ENCODE measurements at places on chromosomes 2 and 18.

DNA sequence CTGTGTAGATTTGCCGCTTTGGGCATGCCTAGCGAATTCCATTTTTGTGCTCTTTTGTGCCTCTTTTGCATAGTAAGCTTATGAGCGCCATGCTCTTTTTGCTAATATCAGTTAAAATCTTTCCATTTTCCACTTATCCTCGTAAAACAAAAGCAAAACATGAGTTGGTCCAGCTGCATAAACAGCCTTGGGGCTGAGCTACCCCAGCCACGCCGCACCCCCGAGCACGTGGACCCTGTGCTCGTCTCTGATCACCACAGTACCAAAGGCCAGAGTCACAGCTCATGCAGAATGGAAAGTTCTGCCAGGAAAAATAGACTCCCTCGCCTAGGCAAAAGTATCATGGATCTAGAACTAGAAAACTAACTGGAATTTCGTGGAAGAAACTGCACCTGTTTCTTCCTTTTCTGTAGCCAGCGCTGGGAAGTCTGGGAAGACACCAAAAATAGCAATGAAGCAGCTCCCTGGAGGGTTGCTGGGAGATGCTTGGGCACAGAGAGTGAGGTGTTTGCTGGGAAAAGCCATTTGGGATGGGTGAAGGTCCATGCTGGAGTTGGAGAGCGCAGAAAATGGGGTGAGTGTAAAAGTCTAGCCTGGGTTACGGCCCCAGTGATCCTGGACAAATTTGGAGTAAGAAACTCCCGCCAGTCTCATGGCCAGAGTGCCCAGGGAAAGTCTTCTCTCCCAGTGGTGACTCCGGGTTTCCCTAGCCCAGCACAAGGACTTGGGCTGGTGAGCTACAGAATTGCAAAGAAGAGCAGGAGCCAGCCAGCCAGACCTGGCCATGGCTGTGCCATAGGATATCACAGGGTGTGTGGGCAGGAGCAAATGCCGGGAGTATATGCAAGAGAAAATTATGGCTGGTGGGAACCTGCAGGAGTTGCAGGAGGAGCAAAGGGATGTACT, 218.4 kb downstream of the GBX2 start:
- no peak for DNase-seq

DNA sequence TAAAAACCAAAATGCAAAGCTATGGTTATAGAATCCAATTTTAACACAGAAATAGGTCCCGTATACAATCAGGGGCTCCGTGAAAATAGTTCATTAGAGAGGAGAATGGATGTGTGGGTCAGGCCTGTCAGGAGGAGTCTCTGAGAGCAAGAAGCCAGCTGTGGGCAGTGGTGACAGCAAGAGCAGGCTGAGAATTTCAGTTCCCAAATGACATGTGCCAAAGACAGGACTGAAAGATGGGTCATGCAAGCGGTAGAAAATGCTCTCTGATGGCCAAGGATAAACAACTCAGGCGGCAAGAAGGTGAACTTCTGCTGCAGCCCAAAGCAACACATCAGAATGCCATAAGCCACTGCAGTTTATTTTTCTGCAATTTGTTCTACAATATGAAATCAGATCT, 100.4 kb downstream of the CCDC141 start:
- no peak for DNase-seq

DNA sequence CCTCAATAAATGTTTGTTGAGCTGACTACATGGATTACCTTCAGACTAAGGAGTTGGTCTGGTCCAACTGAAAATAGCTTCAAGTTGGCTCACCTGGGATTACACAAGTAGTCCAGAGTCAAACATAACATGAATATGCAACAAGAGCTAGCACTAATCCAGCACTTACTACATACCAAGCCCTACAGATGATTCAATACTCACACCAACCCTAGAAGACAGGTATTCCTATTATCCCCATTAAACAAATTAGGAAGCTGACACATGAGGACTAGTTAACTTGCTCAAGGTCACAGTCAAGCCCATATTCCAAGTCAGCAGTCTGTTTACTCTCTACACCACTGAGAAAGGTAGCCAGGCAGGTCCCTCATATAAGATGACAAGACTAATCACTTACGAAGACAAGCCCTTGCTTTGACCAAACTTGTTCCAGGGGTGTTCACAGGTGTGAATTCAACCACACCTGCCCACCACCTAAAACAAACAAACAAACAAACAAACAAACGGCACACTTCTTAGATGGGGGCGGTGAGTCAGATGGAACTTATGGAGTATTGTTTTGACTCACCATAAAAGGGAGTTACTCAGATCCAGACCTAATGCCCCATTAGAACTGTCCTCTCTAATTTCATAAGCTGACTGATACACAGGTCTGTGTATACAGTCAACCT, 29.1 kb downstream of the TMEM131 start:
- DNase-seq: peak; percentile 31

- no peak for DNase-seq
Observed at GRCh38 chr2:156486614-156487013, 50.4 kb downstream of the GPD2 start.

- no peak for DNase-seq
Observed at GRCh38 chr2:195486987-195487644, 169.9 kb upstream of the SLC39A10 start.

DNA sequence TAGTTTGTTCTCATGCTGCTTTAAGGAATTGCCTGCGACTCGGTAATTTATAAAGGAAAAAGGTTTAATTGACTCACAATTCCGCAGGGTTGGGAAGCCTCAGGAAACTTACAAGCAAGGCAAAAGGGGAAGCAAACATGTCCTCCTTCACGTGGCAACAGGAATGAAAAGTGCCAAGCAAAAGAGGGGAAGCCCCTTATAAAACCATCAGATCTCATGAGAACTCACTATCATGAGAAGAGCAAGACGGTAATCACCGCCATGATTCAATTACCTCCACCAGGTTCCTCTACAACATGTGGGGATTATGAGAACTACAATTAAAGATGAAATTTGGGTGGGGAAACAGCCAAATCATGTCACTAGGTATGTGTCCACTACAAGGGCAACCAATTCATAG, 53.9 kb downstream of the MAP4K3 start:
- no peak for DNase-seq

GRCh38 chr2:201854221-201854801, 48.0 kb downstream of the CDK15 start:
- no peak for DNase-seq

GRCh38 chr18:10057894-10058791, 144.3 kb downstream of the VAPA start:
- DNase-seq: no peak

- no peak for DNase-seq
Observed at GRCh38 chr2:46801731-46802664, 113.6 kb downstream of the MCFD2 start.

DNA sequence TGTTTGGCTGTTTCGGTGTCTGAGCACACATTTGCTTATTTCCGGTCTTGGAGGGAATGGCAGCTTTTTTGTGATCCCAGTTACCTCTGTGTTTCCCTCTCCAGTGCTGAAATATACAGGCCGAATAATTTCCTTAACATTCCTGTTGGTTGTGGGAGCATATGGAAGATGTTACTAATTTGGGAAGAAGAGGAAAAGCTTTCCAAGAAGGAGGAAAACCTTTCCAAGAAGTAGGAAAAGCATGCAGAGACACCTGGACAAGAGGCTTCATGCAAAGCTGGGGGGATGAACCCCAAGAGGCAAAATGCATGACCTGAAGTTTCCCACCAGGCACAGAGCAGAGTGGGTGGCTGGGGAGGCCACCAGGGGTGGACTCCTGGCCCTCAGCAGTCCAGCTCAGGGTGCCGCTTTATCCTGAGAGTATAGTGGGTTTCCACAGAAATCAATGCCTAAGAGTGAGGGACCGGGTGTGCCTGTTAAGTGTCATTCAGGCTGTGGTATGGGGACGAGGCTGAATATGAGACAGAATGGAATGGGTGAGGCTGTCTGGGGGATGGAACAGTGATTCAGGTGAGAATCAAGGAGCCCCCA, 25.5 kb upstream of the GNAL start:
- no peak for DNase-seq

- DNase-seq: no peak
Observed at GRCh38 chr18:6249170-6249569, 165.5 kb downstream of the L3MBTL4 start.

DNA sequence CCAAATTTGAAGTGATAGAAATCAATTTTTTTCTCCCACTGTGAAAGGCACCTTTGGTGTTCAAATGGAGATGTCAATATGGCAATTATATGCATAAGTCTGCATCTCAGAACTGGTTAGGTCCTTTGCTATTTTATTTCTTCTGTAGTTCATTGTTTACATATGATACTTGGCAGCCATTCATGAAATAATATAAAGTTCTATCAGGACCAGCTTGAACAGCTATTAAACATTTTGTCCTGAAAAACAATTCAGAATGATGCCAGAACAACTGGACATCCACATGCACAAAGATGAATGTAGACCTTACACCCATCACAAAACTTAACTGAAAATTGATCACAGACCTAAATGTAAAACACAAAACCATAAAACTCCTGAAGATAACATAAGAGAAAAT, 41.8 kb upstream of the ARHGAP28 start:
- DNase-seq: no peak

- DNase-seq: no peak
Observed at GRCh38 chr2:86298411-86299390, 38.7 kb downstream of the REEP1 start.

DNA sequence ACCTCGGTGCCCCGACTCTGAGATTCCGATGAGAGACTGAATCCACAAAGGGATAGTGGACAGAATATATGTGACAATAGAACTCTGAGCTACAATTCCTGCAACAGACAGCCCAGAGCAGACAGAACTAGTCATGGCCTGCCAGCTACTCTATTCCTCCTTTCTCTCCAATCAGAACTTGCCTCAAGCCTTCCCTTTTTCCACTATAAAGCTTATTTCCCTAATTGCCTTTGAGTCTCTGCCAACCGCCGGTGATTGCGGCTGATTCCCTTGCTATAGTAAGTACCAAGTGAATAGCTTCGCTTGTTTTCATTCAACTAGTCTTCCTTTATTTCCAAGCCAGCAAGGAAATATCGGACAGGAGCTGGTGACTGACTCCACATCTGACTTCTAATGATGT, 96.8 kb downstream of the DSC3 start:
- DNase-seq: peak; percentile 18

DNA sequence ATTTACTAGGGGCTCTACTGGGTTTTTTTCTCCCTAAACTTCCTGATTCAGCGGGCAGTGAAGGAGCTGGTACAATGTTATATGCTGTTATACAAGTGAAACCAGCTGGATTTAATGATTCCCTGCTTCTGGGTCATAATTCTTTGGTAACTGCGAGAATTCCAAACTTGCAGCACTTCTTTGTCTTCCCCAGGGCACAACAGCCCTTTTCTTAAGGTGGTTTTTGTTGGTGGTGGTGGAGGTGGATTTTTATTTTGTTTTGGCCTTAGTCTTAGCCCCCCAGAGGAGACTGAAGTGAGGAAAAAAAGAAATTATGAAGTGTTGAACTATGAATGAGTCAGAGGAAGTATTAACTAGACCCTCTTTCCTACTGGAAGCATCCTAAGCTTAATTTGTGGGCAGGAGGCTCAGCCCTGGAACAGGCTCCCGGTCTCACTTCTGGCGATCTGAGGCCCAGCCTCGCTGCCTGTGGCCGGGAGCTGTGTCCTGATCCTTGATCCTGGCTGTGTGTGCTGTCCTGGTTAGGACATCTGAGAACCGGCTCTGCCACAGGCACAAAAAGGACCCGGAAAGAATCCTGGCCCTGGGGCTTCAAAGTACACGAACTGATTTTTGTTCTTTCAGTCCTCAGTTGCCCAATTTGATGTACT, 141.9 kb downstream of the LYPD6B start:
- DNase-seq: no peak

- DNase-seq: no peak
Observed at GRCh38 chr2:138470941-138471340, 30.6 kb upstream of the SPOPL start.

DNA sequence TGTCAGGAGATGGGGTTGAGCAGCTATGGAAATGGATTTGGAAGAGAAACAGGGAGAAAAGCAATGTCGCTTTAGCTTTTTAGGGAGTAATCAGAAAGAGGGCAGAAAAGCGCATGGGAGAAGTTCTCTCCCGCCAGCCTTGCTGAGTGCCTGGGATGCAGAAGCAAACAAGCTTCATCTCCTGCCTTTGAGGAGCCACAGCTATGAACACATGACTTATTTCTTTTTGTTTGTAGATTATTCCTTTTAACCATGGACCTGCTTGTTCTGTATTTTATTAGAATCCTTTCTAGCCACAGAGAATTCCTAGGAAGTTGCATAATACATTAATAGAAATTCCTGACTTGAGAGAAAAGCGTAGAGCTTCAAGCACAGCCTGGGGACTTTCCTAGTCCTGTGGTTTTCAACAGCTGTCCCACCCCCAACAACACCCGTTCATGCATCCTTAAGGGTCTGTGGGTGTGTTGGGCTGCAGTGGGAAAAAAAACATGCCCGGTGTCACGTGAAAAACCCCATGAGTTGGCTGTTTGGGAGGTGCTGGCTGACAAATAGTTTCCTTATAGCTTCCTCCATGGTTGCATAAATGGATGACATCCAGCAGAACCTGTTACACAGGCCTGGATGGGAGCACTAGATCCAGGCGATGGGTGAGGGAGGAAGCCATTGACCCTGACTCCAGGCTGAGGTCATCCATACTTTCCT, 14.9 kb downstream of the SLC9A4 start:
- DNase-seq: peak; percentile 73

- no peak for DNase-seq
Observed at GRCh38 chr18:24740829-24741228, 280.4 kb downstream of the HRH4 start.

GRCh38 chr2:134244587-134244986, 9.3 kb upstream of the MGAT5 start:
- no peak for DNase-seq

DNA sequence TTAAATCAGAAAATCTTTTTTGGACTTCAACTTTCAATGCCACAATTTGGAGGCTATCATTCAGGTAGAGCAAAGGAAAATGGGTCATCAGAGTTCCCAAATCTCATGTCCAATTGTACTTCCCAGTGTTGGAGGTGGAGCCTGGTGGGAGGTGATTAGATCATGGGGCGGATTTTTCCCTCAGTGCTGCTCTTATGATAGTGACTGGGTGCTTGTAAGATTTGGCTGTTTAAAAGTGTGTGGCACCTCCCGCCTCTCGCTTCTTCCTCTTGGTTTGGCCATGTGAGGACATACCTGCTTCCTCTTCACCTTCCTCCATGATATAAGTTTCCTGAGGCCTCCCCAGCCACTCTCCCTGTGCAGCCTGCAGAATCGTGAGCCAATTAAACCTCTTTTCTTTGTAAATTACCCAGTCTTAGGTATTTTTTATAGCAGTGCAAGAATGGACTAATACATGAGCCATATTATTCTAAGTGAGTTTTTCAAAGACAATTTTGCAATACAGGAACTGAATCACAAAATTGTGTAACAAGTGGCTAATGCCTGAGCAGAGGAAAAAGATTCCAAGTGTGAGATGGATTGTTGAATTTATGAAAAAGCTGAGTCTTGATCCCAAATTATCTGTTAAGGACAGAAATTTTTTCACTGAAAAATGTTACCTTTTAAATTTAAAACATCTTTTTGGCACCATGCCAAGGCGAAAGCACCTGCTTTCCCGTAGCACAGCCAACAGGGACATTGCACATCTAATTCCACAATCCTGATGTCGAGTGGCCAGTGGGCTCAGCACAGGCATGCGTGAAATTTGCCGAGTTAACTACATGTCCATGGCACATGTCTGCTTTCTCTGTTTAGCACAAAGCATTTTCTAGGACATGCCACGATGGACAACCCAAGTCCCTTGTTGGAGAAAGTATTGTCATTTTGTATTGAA, 150.9 kb downstream of the COL6A3 start:
- no peak for DNase-seq

GRCh38 chr2:186437719-186438118, 48.3 kb upstream of the ZC3H15 start:
- no peak for DNase-seq

- no peak for DNase-seq
Observed at GRCh38 chr2:186603286-186603685, 13.4 kb downstream of the ITGAV start.

- no peak for DNase-seq
Observed at GRCh38 chr2:8086796-8087479, 594.9 kb upstream of the ID2 start.
